Mesothelial cell of epicardium (in vitro differentiated cells): ENCODE measurements at places on chromosomes 2 and 18.

GRCh38 chr18:74399091-74399887 is 57.8 kb downstream of the DIPK1C start:
- peaks cover 11% of the 10 kb centered on the region for H3K4me1 ChIP-seq
- no peak for DNase-seq
- H3K27ac ChIP-seq = no peak overlapping the region
- H3K27me3 ChIP-seq = peaks cover 12% of the 10 kb centered on the region
- no peaks in the 10 kb centered on the region for H3K36me3 ChIP-seq

- DNase-seq = no peak
- no peak overlapping the region for H3K4me3 ChIP-seq
- H3K4me1 ChIP-seq = peaks cover 15% of the 10 kb centered on the region
- H3K27ac ChIP-seq = no peak overlapping the region
- H3K36me3 ChIP-seq = no peaks in the 10 kb centered on the region
Measured at GRCh38 chr2:7427293-7428060, 510.3 kb downstream of the RNF144A start.

- no peak overlapping the region for H3K27ac ChIP-seq
- H3K4me1 ChIP-seq = peaks cover 20% of the 10 kb centered on the region
- no peak overlapping the region for H3K4me3 ChIP-seq
- no peak for DNase-seq
- no peaks in the 10 kb centered on the region for H3K36me3 ChIP-seq
Measured at GRCh38 chr2:157152362-157152761, 105.1 kb upstream of the GALNT5 start.

DNA sequence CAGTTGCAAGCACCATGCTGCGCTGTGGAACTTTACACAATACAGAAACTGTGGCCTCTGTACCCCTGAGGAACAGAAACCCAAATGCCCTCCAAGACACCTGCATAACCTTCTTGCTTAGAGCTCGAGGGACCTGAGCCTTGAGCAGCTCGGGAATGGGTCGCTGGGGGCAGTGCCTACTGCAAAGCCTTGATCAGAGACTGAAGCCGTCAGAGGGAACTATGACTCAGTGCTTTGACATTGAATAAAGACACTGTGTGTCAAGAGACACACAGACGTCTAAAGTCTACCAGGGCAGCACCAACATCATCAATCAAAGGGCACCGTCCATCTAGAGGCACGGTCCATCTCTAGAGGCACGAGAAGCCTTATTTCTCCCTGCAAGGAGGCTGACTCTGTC is 30.6 kb downstream of the GPR45 start:
- no peak overlapping the region for H3K4me3 ChIP-seq
- H3K36me3 ChIP-seq = peaks cover 30% of the 10 kb centered on the region
- H3K4me1 ChIP-seq = no peaks in the 10 kb centered on the region
- no peak for DNase-seq
- H3K27ac ChIP-seq = no peak overlapping the region
- H3K27me3 ChIP-seq = no peaks in the 10 kb centered on the region

DNA sequence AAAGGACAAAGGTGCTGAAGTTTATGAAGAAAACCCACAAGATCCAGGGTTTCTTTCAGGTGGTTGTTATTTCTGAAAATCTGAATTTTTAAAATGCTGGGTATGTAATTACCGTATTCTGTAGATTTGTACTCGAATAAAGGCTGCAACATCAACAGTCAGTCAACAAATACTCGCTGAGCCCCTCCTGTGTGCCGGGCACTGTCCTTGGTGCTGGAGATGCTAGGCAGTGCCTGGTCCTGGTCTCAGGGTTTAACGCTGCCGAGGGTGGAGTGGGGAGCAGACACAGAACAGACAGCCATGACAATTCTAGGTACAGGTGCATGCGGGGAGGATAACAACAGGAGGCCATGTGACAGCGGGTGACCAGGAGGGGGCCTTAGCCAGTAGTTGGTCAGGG is 27.2 kb upstream of the PDIA6 start:
- DNase-seq = no peak
- H3K36me3 ChIP-seq = no peaks in the 10 kb centered on the region
- no peak overlapping the region for H3K27ac ChIP-seq
- H3K27me3 ChIP-seq = peaks cover 33% of the 10 kb centered on the region
- no peak overlapping the region for H3K4me3 ChIP-seq
- H3K4me1 ChIP-seq = peaks cover 7% of the 10 kb centered on the region

DNA sequence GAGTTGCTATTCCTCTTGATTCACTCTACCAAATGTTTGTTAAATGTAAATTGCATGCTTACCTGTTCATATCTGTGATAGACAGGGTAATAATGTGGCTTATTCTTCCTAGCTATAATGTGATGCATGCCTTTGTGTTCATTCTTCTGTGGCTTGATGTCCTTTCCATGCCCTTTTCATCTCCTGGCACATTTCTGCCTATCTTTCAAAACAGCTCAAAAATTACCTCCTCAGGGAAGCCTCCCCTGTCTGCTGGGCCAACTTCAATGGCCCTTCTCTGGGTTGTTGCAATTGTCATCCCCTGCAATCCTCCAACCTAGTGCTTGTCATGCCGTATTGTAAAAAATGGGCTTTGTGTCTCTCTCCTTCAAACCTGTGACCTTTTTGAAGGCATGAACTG is 52.8 kb upstream of the LHCGR start:
- no peaks in the 10 kb centered on the region for H3K4me1 ChIP-seq
- H3K4me3 ChIP-seq = no peak overlapping the region
- H3K27ac ChIP-seq = no peak overlapping the region
- DNase-seq = no peak
- no peaks in the 10 kb centered on the region for H3K27me3 ChIP-seq

DNA sequence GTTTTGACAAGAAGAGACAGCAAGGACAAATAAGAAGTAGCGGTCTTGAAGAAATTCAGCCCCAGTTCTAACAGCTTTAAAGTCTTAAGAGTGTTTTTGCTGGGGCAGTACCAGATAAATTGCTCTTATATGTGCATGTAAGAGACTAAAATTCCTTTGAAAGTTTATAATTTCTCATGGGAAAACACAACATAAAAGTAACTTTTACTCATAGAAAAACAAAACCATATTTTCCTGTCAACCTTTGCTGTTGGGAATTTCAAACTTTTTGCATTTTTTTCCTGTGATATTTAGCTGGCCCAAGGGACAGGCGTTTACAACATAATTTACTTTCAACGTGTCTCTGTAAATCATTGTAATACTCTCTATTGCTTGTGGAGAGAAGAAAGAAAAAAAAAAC is 767.8 kb upstream of the ZEB2 start:
- H3K27me3 ChIP-seq = no peaks in the 10 kb centered on the region
- no peak for DNase-seq
- no peak overlapping the region for H3K27ac ChIP-seq
- no peak overlapping the region for H3K4me3 ChIP-seq
